ENCODE measurements at places on chromosomes 1 and 21.

DNA sequence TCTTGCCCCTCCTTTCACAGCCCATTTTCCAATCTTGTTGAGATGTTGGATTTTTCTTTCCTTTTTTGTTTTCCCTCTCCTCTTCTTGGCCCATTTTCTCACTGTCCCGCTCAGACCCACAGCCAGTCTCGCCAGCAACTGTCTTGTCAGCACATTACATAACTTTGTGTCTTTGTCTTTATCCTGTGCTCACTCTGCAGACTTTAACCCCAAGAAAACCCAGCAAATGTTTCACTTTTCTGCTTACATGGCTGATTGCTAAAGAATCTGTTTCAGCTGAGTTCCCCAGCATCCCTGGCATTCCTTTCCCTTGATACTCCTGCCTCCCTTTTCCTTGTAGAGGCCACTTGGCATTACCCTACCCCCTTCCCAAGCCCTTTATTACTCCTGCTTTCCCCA, 74.6 kb downstream of the ZNF648 start:
- DNase-seq = no peak

DNA sequence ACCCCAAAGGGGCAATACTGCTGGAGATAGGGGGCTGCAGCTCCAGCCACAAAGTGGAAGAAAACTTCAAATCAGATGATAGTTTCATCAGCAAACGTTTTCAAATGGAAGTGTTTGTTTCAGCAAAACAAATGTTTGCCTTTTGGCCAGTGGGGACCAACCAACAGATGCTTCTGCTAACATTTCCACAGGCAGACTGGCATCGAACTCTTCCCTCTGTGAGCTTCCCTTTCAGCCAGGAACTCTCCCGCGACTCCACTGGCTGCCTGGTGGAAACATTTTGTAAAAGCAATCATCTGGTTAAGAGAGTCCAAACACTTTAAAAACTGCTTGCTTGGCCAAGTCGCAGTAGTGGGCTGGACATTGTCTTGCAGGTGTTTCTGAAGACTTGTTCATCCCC, 30.7 kb downstream of the CENPF start:
- DNase-seq = no peak

DNA sequence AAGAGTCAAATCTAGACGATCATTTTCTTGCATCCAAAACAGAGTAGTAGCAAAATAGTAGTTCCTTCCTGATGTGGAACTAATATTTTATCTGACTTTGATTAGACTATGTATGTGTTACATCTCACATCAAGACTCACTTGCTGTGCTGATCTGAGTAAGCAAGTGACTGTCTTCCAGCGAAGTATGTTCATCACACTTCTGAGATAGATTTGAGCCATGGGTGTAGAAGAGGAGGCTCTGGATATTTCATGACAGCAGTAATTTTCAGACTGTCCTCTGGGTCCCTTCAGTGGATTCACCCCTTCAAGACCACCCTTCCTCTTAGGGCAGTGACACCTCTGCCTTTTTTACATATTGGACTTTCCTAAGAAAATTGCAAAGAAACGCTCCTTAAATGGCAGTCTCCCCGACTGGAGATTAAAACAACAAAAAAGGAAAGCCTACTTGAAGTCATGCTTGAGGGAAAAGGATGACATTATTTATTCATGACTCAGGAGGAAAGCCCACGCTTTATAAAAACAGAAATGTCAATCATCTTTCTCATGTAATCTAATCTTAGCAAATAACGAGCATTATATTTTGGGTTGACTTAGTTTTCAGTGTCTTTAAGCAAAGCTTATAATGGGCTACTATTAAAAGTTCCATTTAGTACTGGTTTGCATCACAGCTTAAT, 22.8 kb downstream of the ATP1B1 start:
- DNase-seq = no peak

- DNase-seq = no peak
Measured at GRCh38 chr1:205502992-205503391, 1.5 kb upstream of the CDK18 start.

- no peak for DNase-seq
Measured at GRCh38 chr1:31669786-31670592, 25.3 kb upstream of the PEF1 start.

DNA sequence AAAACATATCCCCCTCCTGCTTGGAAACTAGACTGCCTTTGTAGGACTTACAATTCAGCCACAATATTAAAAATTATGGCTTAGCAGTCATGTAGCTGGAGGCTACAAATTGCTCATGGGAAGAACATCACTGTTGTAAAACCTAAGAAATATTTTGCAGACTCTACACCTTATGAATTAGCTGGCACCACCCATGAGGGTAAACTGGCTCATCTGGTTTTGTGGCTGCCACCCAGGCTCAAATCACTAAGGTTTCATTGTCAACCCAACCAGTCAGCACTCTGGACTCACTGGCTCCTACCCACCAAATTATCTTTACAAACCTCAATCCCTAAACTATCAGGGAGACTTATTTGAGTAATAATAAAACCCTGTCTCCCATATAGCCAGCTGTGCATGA, 100.7 kb upstream of the OLFM3 start:
- DNase-seq = no peak

DNA sequence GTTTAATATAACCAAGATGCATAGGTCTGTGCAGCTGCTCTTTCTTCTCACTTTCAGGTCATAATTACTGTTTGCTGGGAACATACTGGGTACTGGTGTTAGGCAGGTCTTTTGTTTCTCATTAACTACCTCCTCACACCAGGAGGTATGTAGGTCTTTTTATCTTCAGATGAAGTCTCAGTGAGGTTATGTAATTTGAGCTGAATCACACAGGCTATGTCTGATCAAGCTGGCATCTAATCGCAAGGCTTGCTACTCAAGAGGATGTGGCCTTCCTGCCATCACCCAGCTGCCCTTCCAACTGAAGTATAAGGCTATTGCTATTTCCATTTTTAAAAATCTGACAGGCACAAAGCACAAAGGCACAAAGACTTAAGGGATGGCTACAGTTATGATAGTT, 96.4 kb downstream of the RUNX1 start:
- no peak for DNase-seq

DNA sequence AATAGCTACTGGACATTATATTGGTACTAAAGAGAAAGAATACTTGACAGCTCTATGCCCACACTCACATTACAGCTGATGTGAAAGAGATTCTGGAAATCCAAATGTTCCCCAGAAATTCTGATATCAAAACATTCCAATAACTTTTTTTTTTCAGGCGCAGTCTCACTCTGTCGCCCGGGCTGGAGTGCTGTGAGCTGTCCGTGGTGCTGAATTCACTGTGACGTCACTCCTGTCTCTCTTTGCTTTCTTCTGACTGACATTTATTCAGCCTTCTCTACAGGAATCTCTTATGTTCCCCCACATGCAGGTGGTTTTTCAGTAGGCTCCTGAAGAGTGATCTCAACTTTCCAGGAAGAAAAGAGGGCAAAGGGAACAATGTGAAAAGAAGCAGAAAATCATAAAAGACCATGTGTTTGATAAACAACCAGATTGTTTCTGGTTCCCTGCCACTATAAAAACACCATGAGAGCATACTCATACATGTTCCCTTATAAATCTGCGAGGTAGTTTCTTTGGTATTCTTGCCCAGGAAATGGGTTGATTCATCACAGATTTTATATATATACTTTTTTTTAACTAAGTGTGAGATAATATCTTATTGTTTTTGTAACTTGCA, 6.2 kb downstream of the S100A7A start:
- DNase-seq = peak; percentile 20

DNA sequence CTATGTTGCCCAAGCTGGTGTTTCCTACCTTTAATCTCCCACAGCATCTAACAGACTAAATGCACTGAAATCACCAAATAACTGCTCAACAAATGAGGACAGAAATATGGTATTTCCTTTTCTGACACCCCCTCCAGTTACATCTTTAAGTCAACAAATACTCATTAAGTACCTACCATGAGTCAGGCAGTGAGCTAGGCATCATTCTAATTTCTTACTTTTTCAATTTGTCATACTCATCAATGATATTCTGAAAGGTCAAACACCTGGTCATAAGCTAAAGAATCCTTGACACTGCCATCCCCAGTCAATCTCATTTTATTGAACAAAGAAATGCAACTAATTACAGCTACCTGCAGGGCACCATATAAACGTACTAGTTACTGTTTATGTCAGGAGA, 36.6 kb downstream of the LUZP1 start:
- no peak for DNase-seq

DNA sequence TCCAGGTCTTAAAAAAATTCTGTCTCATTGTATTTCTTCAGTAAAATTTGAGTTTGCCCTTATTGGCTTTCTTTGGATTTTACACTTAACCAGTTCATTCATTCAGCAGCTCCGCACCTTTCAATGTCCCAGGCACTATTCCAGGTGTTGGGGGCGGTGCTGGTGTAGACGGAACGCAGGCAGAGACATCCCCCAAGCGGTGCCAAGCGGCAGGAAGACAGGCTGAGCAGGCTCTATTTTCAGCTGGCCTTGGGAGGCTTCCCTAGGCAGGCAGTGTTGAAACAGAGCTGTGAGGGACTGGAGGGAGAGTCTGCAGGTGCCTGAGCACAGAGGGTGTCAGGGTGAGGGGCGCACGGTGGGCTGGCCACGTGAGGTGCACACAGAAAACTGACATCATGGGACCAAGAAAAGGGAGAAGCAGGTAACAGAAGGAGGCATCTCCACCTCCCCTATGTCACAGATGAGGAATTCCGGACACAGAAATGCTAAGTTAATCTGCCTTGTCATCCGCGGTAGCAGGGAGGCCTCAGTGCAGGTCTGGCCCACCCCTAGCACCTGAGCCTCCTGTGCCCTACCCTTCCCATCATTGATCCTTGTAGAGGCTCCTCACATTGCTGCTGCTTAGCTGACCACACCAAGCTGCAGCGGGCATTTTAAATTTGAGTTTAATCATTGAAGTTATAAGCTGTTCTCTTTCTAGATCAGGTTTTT, 40.8 kb downstream of the SLC37A1 start:
- DNase-seq = no peak

DNA sequence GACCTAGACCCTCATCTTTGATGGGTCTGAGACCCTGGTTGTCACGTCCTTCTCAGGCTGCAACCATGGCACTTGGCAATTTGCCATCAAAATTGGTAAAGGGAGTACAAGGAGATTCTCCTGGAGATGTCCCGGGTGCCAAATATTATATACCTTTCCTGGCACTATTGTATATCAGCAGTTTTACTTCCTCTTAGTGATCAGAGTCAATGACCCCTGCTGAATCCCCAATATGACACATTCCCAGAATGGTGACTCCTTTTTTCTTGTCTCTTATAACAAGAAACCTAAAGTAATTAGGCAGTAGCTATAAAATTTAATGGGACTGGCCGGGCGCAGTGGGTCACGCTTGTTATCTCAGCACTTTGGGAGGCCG, 39.6 kb upstream of the CDC42BPA start:
- DNase-seq = no peak

DNA sequence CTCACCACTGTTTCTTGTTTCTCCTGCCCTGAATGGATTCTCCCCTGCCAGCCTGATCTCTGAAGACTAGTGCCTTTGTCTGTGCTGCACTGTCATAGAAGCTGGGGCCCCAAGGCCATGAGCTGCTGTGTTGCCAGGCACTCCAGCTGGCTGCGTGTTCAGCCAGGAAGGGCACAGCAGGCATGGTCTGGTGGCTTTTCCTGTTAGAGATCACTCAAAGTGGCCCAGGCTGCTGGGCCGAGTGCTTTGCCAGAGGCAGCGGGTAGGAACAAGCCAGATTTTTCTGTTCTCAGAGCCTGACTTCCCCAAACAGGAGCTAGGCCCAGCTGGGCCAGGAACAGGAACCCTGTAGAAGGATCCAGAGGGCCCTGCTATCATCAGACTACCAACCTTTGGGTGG, 5.2 kb downstream of the ADPRS start:
- DNase-seq = no peak

DNA sequence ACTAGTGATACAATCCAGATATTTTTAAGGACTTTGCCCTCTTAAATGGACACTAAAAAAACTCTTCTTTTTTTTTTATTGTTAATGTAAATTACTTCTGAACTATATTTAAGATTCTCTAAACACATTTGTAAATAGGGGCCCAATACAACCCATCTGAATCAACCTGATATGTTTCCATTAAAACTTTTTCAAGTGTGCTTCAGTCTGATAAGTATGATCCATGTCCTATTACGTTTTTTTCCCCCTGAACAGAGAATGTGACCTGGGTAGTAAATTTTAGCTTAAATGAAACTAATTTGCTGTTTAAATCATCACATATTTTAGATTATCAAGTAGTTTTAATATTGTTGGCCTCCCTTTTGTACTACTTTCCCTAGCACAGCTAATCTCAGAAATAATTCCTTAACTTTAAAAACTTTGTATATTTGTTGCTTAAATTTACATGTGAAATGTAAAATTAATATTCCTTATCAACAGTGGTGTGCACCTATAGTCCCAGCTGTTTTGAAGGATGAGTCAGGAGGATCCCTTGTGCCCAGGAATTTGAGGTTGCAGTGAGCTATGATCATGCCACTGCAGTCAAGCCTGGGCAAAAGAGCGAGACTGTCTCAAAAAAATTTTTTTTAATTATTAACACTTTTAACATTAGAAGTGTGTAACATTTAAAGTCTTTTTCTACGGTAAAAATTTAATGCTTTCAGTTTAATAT, 3.0 kb upstream of the PKN2 start:
- DNase-seq = no peak

- no peak for DNase-seq
Measured at GRCh38 chr1:93689521-93690223, 8.0 kb upstream of the BCAR3 start.

GRCh38 chr1:209430107-209430506, 153.4 kb upstream of the CAMK1G start:
- no peak for DNase-seq

- no peak for DNase-seq
Measured at GRCh38 chr1:151995774-151996173, 2.1 kb upstream of the S100A10 start.

- no peak for DNase-seq
Measured at GRCh38 chr1:244536316-244536715, 75.2 kb downstream of the CATSPERE start.

DNA sequence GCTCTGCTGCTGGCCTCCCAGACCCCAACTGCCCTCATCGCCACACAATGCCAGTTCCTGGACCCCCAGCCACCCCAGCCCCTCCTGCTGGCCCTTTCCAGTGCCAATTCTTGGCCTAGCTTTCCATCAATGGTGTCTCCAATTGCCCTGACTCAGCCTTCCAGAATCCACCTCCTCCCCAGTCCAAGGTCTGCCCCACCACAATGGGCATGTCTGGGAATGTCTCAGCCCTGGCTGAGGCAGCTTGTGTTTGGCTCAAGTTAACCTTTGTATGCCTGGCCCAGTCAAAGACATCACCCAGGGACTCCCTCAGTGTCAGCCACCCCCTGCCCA, 16.4 kb downstream of the ALDH4A1 start:
- no peak for DNase-seq

- no peak for DNase-seq
Measured at GRCh38 chr1:244854166-244854565, 10.2 kb downstream of the HNRNPU start.

GRCh38 chr1:227548119-227548397, 15.3 kb upstream of the ZNF678 start:
- DNase-seq = no peak

GRCh38 chr1:93773049-93773838, 91.6 kb upstream of the BCAR3 start:
- DNase-seq = no peak

- no peak for DNase-seq
Measured at GRCh38 chr1:104195395-104195794, 445.7 kb downstream of the AMY1C start.

Measured in stimulated activated CD8-positive, alpha-beta memory T cell treated with anti-CD3 and anti-CD28 coated beads, Interleukin-7, amount 100 ng/mL, for 48 hours (primary cell).